DMS153 (cell line): ENCODE measurements at places on chromosomes 4 and X.

- DNase-seq = no peak
These were observed 78.7 kb downstream of the VCX3A start for GRCh38 chrX:6456196-6456595.

GRCh38 chr4:126969360-126970235 lies 663.2 kb upstream of the INTU start:
- DNase-seq = no peak

DNA sequence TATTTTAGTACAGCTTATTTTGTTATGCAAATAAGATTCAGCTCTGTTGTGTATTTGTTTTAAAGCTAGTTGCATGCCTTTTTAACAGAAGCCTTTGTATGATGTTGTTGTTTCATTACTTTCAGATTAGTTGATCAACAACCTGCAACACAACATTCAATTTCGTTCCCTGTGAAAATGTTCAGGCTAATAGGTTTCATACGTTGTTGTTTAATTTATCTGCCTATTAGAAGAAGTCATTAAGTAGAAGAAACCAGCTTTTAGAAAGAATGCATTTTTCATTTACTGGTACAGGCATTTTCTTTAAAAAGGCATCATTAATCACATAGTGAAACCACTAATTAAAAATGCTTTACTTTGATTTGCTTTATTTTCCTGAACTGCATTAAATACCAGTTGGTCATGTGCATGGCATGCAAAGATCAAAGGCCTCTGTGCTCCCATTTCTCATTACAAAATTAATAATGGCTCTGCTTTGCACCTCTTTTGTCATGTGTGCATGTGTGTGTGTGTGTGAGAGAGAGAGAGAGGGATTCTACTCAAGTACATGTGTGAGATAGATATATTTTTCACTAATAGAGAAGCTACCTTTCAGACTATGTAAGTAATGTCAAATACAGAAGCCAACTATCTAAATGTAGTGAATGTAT lies 29.2 kb upstream of the CTSO start:
- no peak for DNase-seq

GRCh38 chrX:39627257-39627656 lies 470.5 kb downstream of the BCOR start:
- DNase-seq = no peak

- no peak for DNase-seq
These were observed 20.5 kb downstream of the RELL1 start for GRCh38 chr4:37665333-37666320.
